PC-9 (cell line): ENCODE measurements at places on chromosomes 3 and 15.

- DNase-seq: no peak
Observed at GRCh38 chr3:48372862-48373435, 930 bp downstream of the FBXW12 start.

DNA sequence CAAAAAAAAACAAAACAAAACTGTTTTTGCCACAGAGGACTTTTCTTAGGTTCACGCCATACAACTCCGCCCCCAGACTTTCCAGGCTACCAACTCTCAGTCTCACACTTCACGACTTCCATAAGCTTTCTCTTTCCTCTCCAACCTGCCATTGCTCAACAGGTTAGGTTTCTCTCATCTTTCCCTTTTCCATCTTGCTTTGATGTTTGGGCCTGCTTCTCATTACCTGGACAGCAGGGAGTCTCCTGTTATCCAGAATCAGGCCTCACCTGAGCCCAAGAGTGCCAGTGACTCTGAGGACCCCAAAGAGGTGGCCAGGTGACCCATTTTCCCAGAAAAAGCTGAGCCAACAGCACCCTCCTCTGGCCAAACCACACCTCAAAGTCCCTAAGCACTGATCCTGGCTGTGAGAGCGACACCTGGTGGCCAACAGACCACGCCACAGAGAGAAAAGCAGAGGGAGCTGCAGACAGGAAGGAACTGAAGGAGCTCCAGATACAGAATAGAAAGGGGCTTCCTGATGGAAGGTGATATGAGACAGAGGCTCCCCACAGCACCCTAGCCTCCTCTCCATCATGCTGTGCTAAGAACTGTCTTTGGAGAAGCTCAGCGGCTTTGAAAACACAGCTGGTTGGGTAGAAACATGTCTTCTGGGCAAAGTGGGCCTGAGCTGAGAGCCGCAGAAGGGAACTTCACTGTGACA lies 4.0 kb downstream of the CCDC51 start:
- DNase-seq: peak; percentile 83

GRCh38 chr3:37072892-37073291 lies 79.6 kb downstream of the MLH1 start:
- DNase-seq: peak; percentile 6

GRCh38 chr3:99751649-99752048 lies 66.0 kb upstream of the CMSS1 start:
- no peak for DNase-seq

DNA sequence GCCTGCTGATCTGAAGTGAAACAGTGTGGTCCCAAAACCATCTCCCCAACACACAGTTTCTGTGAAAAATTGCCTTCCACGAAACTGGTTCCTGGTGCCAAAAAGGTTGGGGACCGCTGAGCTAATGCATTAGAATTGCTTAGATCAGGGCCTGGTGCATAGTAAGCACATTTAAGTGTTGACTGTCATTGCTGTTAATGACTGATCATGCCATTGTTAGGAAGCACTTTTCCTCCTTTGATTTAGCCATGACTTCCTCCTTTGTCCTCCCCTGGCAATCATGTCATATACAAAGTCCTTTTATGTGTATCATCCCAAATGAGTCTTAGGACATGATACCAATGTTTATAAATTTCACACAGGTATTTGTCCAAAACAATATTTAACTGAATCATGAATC lies 81.5 kb upstream of the ATP11B start:
- no peak for DNase-seq

- no peak for DNase-seq
Observed at GRCh38 chr15:63972801-63973200, 73.5 kb downstream of the DAPK2 start.

DNA sequence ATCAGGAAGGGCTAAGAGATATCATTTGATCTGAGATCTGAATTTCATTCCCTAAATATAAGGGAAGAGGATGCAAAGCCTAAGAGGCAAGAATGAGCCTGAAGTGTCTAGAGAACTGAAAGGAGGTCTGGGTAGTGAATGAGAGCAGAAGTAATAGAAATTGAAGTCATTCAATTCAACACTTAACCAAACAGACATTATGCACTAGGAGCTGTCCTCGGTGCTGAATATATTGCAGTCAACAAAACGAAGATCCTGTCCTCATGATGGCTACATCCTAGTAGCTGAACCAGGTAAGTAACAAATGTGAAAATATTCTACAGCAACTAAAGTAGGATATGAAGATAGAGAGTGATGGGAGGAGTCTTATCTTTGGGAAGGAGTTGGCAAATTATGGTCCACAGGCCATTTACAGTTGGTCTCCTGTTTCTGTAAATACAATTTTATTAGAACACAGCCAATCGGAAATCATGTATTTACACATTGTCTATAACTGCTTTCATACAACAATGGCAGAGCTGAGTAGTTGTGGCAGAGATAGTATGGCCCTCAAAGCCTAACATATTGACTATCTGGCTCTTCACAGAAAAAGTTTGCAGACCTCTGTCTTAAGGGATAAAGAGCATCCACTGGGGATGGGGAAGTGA lies 192.9 kb upstream of the CADPS start:
- no peak for DNase-seq

GRCh38 chr3:7025581-7026300 lies 164.8 kb downstream of the GRM7 start:
- no peak for DNase-seq

GRCh38 chr3:58137306-58137705 lies 73.5 kb downstream of the DNASE1L3 start:
- no peak for DNase-seq

GRCh38 chr3:126389794-126390146 lies 4.9 kb upstream of the CFAP100 start:
- no peak for DNase-seq

- DNase-seq: no peak
Observed at GRCh38 chr3:134464689-134465365, 21.0 kb downstream of the ANAPC13 start.

DNA sequence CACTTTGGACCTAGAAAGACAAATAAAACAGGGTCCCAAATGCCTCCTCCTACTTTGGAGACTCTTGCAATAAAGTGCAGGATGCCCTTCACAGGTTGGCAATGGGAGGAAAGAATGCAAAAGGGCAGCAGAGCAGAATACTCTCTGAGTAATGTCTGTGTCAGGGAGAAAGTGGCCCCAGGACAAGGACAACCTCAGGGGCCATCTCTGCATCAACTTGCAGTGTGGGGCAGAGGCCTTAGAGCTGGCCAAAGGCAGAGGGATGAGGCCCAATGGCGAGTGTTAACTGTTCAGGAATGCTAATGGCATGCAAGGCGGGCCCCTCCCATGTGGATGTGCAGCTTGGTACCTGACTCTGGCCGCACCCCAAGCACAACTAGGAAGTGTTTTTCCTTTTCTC lies 8.4 kb downstream of the UPK1B start:
- peak; percentile 83 for DNase-seq

- no peak for DNase-seq
Observed at GRCh38 chr3:196737655-196738054, 2.0 kb upstream of the PAK2 start.

GRCh38 chr3:11818033-11818432 lies 28.7 kb downstream of the TAMM41 start:
- DNase-seq: no peak

DNA sequence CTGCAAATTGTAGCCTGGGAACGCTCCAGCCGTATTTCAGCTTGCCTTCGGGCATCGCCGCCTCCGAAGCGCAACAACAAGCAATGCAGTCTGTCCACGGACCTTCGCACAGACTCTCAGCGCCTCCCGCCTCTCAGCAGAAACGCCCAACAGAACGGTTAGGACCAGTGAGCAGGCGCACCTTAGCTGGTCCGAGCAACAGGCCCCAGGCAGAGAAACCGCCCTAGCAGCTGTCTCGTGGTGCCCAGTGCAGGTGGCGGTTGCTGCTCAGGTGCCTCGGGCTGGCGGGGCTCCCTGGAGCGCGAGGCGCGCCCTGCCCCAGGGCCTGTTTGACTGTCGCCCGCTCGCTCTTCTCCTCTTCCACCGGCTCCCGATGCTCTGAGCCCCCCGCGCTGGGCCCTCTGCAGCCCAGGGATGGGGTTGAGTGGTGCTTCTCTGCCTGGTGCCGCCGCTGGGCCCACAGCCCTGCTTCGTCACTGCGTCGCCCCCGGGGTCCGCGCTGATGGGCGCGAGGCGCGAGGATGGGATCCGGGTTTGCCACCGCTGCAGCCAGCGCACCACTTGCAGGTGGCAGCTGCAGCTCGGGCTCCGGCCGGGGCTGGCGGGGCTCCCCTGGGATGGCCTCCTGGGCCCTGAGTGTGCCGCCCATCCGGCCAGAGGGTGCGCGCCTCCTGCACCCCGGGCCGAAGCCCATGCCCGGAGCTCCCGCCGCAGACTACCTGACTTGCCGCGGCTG lies 268.4 kb upstream of the FRG2C start:
- no peak for DNase-seq

DNA sequence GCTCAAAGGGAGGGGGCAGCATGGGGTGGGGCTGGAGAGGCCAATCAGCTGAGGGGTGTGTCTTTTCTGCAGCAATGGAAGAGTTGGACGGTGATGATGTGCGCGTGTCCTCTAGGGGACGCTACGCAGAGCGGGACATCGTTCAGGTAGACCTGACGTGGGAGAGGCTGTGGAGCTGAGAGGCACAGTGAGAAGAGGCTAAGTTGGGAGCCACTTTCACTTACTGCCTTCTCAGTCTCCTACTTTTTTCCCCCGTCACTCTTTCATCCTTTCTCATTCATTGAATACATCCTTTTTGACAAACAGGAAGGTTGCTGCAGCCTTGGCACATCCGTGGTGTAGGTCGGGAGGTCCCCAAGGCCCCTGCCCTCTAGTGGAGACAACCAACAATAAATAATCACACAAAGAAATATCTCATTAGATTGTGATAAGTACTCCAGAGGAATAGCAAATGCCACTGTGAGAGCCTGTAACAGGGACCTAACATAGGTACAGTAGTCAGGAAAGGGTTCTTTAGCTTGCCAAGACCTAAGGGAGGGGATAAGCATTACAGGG lies 4.4 kb upstream of the BRPF1 start:
- DNase-seq: no peak

DNA sequence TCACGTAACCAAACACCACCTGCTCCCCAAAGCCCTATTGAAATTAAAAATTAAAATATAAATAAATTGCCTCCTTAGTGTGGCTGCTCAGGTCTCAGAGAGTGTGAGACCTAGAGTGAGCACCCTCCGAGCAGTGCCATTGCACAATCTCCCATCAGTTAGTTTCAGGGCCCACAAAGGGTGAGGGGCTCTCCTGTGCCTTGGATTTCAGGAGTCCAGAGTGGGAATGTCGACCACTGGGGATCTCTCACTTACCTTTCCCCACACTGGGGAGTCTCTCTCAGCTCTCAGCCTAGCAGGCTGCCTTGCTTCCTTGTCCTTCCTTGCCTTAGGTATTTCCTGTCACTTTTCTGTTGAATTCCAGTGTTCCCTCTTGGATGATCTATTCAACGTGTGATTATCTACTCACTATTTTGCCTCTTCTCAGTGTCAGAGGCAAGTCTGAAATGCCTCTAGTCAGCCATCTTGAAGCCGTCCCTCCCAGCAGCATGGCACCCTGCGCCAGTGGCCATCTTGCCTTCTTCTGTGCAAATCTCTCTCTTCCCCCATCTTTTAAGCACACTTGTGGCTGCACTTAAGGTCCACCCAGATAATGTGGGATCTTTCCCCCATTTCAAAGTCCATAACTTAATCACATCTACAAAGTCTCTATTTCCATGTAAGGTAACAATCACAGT lies 119.3 kb downstream of the LRRK1 start:
- DNase-seq: no peak

- peak; percentile 57 for DNase-seq
Observed at GRCh38 chr15:80695911-80696661, 976 bp downstream of the ABHD17C start.

DNA sequence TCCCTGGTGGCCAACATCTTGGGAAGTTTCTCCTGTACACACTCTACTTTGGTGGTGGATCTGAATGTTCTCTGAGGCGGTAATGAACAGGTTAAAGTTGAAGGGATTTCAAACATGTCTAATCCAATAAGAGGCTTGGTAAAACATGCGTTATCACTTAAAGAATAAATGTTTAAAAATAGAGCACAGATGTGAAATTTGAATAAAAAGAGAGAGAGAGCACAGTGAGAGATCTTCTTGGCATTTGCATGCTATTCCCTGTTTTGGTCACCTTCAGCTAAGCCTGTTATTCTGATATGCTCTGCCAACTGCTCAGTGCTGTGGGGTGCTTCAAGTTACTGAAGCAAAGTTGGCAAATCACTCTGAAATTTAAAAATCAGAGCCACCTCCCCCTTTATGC lies 237.7 kb upstream of the WNT5A start:
- DNase-seq: no peak

DNA sequence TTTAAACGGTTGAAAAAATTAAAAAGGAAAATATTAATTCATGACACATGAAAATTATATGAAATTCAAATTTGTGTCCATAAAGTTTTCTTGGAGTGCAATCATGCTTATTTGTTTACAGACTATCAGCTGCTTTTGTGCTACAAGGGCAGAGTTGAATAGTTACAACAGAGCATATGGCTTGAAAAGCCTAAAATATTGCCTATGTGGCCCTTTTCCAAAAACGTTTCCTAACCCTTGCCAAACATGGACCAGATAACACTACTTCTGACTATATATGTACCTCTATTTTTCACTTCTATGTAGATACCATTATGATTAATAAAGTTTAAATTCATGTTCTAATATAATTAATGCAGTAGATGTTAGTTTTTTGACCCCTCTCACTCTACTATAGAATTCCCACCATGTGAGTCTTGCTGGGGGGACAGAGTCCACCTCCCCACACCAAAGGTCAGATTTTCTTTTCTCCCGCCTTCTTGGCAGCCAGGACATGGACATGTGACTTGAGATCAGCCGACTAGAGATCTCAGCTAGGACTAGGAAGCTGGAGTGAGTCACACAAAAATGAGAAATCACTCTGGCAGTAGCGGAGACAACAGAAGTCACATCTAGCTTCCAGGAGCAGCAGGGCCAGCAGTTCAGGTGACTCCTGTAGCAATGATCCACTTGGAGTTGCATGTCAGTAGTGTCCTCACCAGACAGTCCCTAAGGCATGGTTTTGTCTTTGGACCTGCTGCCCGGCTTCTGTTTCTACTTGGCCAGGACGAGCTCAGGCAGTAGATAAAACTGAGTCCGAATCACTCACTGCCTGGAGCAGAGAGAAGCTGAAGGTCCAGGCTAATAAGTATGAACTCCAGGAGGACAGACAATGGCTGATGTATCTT lies 22.4 kb downstream of the CIAO2A start:
- no peak for DNase-seq

GRCh38 chr3:64300790-64301423 lies 75.6 kb upstream of the PRICKLE2 start:
- no peak for DNase-seq

GRCh38 chr15:48936666-48937065 lies 27.1 kb downstream of the SHC4 start:
- DNase-seq: no peak

- DNase-seq: no peak
Observed at GRCh38 chr15:78937132-78937739, 7.6 kb downstream of the CTSH start.

DNA sequence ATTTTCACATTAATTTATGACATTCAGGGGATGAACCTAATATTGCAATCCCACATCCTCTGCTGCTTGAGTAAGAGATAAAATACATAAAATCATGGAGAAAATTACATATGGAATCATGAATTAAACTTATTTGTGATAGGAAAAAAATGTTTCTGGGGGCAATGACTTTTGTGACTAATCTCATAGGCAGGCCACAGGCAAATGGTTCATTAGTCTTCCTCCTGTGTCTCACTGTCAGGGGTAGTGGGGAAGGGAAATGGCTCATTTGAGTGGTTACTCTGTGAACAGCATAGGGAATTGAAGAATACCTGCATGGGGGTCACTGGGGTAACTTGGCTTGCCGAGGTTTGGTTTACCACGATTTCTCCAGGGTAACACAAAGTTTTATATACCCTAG lies 72.0 kb downstream of the TFG start:
- DNase-seq: no peak

GRCh38 chr15:98744506-98744905 lies 96.2 kb downstream of the IGF1R start:
- DNase-seq: no peak

- DNase-seq: no peak
Observed at GRCh38 chr3:146884296-146884695, 279.1 kb upstream of the PLSCR5 start.
